D341Med (cell line): ENCODE measurements at places on chromosomes 5 and 9.

DNA sequence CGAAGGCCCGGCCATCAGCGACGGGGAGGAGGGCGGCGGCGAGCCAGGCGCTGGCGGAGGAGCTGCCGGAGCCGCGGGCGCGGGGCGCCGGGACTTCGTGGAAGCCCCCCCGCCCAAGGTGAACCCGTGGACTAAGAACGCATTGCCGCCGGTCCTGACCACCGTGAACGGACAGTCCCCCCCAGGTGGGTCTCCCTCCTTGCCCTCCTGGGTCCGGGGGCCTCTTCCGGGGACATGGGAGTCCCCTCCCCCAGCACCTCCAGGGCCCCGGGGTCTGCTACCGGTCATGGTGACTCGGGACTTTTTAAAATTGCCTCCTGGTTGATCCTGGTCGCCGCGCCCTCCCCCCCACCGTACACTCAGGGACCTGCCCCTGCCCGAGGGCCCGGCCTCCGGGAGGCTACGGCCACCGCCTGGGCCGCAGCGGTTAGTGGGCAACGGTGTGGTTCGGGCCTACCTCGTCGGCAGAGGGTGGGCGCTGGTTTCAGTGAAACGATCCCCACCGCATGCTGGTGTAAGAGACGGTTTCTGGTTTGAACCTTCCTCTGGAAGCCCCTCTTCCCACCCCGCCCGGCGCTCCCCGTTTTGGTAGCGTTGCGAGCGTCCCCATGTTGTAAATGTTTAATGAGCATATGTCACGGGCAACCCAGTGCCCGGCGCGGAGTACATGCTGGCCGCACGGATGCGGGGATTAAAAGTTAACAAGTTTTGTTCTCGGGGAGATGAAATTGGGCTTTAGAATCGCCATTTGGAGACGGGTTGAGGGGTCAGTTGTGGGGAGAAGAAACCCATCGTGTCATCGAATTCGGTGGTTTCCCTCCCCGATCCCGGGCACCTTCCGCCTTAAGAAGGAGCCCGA lies 1.1 kb downstream of the LARP1 start:
- DNase-seq, result no peak

DNA sequence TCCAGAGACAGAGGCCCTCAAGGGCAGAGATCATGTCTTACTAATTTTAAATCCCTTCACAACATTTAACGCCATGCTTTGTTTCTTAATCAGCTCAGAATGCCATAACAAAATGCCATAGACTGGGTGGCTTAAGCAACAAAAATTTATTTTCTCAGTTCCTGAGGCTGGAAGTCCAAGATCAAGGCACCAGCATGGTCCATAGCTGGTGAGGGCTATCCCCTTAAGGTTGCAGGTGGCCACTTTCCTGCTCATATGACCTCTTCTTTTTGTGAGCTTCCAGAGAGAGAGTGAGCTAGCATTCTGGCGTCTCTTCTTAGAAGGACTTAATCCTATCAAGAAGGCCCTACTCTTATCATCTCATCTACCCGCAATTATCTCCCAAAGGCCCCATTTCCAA lies 470.3 kb downstream of the ZNF608 start:
- DNase-seq, result no peak

DNA sequence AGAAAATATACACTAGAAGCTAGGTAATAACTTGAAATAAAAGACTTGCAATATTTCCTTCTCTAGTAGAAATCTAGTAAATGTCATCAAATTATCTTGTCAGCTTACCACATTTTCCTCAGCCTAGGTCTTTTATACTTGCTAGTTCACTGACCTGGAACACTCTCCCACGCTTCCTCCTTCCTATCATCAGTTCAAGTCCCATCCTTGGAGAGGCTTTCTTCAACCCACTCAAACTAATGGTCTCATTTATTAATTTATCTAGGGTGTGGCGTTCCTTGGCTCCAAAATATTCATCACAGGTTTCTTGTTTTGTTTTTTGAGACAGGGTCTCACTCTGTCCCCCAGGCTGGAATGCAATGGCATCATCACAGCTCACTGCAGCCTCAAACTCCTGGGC lies 2.9 kb downstream of the FAM13B start:
- no peak for DNase-seq

DNA sequence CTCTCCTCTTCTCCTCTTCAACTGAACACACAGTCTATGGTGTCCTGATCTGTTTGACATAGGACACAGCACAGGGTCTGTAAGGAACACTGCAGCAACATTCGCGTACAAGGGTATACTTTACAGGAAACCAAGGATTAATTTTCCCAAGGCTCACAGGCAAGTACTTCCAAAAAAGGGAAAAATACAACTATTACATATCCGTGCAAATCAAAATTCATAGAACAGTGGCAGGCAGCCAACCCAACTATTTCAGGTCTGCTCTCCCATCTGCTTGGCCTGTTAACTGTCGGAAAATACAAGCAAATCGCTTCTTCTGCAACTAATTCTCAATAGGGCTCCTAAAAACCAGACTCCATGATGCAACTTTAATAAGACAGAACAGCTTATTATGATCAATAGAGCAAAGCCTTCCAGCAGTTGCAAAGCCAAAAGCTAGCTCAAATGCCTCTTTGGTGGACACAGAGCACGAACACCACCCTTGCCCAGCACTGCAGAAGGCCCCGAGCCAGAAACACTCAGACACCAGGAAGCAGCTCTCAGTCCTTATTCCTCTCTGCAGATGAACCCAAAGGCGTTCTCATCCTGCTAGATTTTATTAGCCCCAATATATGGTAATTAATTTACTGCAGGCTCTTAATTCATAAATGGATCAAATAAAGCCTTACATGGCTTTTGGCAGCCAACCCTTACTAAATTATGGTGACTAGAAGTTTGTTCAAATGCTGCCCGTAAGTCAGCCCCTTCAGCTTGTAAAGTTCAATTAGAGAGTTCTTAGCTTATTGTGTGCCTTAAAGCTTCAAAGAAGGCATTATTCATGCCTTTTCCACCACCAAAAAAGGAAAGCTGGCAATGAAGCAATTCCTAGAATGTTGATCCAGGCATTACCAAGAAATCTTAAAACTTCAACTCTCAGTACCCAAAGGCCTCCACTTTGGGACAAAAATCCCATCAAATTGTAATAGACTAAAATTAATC lies 68.8 kb downstream of the ZNF608 start:
- no peak for DNase-seq
